CD4-positive, alpha-beta T cell (primary cell): ENCODE measurements at places on chromosomes 5 and 9. TPM values are rescaled to one million over a fixed set of nuclear protein-coding genes. Genes with fewer than 3 reads are reported as not detected.

DNA sequence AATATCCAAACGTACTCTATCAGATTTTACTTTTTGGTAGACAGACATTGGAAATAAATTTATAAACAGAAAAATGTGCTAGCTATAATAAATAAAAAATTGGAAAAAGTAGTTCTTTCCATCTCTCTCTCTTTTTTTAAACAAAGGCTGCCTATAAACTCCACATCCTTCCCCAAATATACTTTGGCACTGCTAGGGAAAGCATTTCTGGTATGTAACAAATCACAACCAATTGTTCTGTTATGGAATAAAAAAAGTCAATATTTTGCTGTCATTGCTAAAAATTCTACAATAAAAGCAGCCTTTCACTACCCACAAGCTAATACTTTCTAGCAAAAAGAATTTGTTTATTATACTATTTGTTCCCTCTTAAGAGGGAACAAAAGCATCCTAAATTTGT, 169.2 kb upstream of the TARS1 start:
- no peak for DNase-seq

DNA sequence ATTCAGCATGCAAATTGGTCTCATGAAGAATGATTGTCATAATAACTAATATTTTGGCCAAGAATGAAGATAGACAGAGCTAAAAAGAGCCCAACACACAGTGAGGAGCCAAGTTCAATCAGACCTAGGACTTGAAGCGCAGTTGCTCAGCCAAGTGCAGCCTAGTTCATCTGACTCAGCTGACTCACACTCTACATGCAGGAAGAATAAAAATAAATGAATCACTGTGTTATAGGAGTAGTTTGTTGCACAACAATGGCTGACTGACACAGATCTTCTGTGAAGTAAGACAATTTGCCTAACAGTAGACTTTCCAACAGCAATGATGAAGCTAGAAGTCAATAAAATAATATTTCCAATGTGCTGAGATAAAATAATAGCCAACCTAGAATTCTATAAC, 261.5 kb downstream of the CEMIP2 start:
- no peak for DNase-seq

GRCh38 chr5:151509231-151509630, 61.8 kb downstream of the SLC36A1 start:
- no peak for DNase-seq

GRCh38 chr5:65161655-65162054, 320.1 kb downstream of the ADAMTS6 start:
- no peak for DNase-seq

- no peak for DNase-seq
Observed at GRCh38 chr5:179355976-179356974, 11.0 kb upstream of the ADAMTS2 start.

DNA sequence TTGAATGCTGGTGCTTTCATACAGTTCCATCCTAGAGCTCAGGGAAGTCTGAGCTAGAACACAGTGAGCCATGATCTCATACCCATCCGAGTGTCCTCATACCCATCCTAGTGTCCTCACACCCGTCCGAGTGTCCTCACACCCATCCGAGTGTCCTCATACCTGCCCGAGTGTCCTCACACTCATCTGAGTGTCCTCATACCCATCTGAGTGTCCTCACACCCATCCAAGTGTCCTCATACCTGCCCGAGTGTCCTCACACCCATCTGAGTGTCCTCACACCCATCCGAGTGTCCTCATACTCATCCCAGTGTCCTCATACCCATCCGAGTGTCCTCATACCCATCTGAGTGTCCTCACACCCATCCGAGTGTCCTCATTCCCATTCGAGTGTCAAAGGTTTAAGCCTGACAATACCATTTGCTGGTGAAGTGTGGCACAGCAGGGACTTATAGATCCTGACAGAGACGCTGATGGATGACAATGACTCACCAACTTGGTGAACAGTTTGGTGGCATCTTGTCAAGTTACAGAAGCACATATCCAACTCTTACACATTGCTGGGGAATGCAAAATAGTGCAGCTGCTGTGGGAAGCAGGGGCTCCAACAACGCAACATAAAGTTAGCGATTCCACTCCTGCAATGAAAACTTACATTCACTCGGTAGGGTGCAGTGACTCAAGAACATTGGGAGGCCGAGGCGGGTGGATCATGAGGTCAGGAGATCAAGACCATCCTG, 77.0 kb upstream of the COL5A1 start:
- no peak for DNase-seq

DNA sequence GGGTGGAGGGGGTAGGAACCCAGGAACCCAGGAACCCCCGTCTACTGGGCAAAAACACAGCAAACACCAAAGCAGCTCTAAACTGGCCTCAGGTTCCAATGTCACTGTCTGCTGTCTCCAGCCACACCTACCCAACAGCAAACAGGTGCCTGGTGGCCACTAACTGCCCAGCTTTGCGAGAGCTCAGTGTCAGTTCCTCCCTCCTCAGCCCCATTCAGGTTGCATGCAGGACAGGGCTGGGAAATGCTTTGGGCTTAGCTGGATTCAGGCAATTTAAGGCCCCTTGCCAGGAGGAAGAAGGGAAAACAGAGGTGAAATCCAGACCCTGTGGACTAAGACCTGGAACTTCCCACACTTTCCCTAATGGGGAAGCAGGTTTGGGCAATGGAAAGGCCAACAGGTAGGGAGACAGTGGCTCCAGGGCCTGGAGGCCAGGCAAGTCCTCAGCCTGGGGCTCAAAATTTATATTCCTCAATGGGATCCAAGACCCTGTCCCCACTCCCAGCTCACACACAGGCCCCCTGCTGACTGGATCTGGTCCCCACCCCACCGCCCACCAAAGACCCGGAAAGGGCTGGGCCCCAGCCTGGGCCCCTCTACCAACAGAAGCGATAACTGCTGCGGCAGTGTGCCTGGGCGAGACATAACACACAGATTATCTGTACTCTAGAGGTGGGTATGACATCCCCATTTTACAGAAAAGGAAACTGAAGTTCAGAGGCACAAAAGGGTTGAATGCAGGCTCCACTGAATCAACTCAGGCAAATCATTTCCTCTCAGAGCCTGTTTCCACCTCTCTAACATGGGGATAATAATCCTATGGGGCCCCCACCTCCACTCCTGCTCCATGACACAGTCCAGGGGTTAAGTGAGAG, 3.5 kb downstream of the EEIG1 start:
- DNase-seq = no peak

GRCh38 chr5:69271376-69271775, 36.7 kb downstream of the CDK7 start:
- no peak for DNase-seq

CTNNAL1 gene
- total RNA-seq = 5.3 TPM

FGFR4 gene
- 3.1 TPM for total RNA-seq

PSD2 gene
- total RNA-seq = 0.08 TPM

AP3B1 gene
- total RNA-seq = 24.5 TPM

RNF183 gene
- not detected for total RNA-seq
